ENCODE measurements at places on chromosomes 7 and 10.

- no peak for DNase-seq
These were observed 2.1 kb downstream of the CLDN15 start for GRCh38 chr7:101235522-101235921.

DNA sequence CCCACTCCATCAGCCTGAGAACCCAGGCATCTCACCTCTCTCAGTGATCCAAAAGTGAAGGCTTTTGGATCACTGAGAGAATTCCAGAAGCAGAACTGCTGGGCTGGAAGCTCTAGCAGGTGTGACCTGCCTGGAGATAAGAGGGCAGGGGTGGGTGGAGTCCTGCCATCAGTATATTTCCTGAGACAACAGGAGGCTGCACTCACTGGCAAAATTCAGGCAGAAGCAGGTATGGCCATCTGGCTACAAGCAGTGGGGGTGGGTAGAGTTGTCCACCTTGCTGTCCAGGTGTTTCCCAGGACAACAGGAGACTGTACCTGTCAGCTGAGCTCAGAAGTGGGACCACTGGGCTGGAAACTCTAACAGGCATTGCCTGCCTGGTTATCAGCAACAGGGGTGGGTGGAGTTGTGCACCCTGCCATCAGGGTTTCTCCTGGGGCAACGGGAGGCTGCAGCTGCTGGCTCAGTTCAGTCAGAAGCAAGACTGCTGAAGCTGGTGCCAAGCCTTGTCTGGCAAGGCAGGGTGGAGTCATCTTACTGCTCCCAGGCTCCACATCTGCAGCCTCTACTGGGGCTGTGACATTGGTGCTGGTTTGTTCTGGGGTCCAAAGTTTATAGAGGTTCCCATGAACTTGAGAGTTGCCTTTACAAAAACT lies 47.2 kb upstream of the SFTPD start:
- DNase-seq = no peak

DNA sequence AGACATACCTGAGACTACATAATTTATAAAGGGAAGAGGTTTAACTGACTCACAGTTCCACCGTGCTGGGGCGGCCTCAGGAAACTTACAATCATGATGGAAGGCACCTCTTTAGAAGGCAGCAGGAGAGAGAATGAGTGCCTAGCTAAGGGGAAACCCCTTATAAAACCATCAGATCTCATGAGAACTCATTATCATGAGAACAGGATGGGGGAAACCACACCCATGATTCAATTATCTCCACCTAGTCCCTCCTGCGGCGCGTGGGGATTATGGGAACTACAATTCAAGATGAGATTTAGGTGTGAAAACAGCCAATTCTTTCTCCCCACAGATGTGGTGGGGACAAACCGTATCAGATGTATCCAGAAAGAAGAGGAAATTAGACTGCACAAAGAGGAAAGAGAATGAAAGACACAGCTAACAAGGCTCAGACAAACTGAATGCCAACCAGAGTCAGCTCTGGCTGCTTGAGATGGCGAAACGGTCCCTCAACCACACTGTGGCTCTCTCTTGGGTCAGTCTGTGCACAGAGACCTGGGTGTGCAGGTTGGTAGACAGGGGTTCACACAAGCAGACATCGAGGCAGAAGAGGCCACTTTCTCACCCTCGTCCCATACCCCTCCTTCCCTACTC lies 375.6 kb downstream of the SFMBT2 start:
- no peak for DNase-seq

GRCh38 chr7:69738396-69738951 lies 140.2 kb downstream of the AUTS2 start:
- no peak for DNase-seq

DNA sequence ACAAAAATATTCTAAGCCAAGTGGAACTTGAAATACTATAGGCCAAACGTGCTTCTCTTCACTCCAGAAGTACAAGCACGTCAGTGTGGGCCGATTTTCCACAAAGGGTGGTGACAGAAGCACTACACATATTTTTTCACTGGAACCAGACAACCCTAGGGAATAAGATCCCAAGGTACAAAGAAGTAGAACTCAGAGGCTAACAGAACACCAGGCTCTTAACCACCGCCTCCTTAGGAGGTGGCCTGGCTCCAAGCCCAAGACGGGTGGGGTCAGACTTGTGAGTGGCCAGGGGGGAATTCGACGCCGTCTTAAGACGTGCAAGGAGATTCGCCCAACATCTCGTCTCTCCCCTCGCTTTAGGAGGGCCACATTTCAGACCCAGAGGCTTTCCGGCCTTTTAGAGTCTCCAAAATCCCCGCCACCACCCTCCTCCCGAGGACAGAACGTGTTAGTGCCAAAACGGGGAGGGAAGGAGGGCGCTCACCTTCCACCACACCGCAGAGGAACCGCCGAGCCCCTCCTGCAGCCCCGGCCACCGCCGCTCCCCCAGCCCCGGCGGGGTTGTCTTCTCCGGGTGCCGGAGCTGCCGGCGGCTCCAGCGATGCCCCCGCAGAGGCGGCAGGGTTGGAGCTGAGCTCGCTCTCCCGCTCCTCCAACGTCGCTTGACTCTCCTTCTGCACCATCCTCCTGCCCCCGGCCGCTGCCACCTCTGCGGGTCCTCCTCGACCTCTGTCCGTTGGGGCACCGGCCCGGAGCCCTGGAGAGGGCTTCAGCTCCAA lies 716 bp downstream of the OGA start:
- DNase-seq = peak; percentile 95

DNA sequence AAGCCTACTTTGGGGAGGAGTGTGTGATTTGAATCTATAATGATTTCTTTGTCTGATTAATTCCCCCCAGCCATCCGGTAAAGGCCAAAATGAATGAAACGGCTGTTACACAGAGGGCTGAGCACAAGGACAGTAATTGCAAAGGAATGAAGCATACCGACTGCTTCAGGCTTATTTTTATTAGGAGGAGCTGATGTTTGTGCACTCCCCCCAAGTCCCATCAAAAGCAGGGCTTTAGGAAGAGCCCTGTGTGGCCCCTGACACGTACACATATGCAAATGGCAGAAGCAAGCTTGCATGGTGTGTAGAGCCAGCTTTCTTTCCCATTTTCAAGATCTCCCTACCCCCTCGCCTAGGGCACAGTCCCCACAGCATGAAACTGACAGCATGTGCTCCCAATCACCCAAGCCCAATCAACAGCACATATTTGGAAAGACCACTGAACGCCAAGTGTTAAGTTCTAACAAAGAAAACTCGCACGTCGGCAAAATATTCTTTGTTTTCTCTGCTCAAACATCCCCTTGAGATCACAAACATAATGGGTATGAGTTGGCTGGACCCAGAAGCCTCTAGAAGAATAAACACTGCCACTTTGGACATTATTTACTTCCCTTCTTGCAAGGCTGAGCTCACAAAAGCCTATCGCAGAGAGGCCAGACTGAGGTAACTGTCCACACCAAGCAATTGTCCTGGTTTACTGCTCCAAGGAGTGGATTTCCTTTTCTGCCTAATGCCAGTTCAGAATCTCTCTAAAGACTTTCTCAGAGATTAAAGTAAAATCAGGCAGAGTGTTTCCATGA lies 143.0 kb downstream of the CUBN start:
- DNase-seq = no peak

DNA sequence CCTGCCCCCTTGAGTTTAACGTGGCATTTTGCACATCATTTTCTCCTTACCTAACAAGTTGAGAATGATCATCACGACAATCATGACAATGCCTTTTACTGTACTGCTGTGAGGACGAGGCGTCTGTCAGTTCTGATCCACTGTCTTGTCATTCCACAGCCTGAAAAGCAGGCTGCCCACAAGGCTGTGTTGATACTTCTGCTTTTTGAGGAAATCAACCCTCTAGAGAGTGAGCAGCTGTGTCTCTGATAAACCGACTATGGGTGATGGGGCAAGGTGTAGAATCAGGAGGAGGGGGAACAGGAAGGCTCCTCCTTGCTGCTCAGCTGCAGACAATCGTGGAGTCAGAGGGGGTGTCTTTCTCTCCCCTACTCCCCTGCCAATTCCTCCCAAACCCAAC lies 30.6 kb upstream of the C10orf120 start:
- no peak for DNase-seq

- DNase-seq = no peak
These were observed 98.8 kb downstream of the HECW1 start for GRCh38 chr7:43211286-43211685.

DNA sequence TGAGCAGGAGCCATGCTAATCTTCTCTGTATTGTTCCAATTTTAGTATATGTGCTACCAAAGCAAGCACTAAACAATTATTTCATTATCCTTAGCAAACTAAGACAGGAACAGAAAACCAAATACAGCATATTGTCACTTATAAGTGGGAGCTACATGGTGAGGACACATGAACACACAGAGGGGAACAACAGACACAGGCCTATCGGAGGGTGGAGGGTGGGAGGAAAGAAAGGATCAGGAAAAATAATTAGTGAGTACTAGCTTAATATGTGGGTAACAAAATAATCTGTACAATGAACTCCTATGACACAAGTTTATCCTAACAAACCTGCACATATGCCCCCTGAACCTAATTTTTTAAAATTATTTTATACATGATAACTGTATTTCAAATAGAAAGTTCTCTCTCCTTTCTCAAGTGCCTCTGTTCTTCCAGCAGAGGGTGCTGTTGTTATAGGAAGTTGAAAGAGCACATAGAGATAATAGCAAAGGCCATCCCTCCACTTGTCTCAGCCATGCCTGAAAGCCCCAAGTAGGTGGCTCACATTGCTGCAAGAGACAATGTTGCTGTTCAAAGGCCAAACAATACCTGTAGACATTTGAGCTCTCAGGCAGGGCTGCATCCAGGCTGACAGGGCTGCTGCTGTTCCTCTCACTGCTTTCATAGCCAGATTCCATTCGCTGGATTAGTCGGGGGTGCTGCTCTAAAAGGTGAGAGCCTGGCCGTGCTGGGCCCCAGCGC lies 33.4 kb upstream of the PPP3CB start:
- DNase-seq = no peak

DNA sequence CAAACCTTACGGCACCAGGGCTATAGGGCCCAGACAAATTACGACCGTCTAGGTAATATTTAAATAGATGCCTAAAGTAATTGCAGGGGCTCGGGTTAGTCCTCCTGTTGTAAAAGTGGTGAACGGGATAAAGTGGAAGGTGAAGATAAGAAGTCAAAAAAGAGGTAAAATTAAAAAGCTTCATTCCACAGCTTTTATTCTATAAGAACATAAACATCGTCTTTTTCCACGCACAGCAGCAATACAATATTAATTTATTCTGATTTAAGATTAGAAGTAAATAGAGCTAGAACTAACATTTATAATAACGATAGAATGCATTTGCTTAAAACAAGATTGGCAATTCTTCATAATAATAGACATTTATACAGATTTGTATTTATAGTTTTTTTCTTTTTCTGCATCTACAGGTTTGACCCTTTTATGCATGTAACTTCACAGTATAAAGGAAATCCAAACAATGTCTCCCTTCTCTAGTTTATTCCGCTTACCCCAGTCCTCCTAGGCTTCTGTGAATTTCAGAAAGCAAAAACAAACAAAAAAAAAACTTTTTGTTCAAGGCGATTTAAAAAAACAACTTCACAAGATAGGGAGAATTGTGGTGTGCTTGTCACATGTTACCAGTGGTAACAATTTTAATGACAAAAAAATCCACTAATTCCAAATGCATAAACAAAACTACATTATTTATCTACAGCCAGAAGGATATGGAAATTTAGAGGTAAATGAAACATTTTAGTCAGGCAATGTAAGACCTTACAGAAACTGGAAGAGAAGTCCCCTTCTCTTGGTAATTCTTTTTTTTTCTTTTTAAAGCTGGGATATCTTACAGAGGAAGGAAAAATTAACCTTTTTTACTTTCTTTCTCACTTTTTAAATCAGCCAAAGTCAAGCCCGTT lies 3.4 kb downstream of the HOXA10 start:
- no peak for DNase-seq

DNA sequence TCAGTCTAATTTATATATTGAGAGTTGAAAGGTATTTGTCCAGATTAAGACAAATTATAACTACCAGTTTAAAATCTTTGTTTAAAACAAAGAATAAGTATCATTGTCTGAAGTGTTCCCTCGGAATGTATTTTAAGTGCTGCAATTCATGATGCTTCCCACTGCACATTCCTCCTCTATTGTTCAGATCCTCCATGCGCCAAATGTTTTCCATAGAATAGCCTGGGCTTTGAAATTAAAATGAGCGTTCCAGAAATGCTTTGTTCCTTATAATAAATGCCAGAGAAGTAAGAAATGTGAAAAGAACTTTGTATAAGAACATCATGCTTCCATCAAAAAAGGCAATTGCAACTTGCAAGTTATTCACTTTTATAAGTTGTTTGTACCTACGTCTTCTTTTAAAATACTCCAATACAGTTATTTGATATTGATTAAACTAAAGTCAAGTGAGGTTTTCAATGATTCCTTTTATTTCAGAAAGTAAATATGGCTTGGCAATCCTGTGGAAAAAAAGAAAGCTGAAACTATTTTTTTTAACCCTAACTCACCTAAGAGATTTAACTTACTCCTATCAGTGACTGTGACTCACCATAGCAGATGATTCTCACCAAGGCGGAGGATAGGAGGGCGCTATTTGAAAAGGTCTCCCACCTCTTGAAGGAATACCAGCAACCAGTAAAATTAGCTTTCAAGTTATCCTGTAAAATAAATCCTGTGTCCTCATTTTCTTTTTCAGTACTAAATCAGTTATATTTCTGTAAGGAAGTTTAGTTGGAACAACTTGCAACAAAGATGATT lies 85.8 kb downstream of the CTNNA3 start:
- no peak for DNase-seq

- no peak for DNase-seq
These were observed 2.6 kb upstream of the TNS3 start for GRCh38 chr7:47584536-47584895.

DNA sequence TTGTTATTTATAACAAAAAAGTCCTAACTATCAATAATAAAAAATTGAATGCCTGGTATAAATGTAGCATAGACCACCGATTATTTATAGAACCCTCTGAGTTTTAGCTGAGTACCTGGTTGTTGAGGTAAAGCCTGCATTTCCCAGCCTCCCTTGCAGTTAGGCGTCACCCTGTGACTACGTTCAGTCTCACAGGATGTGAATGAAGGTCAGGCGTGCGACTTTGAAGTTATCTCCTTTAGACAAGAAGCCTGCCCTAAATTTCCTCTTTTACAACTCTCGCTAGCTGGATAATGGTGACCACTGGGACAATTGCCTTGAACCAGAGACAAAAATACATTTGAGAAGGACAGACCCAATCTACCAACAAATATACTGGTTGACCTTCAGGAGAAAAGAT lies 67.5 kb upstream of the TES start:
- no peak for DNase-seq

DNA sequence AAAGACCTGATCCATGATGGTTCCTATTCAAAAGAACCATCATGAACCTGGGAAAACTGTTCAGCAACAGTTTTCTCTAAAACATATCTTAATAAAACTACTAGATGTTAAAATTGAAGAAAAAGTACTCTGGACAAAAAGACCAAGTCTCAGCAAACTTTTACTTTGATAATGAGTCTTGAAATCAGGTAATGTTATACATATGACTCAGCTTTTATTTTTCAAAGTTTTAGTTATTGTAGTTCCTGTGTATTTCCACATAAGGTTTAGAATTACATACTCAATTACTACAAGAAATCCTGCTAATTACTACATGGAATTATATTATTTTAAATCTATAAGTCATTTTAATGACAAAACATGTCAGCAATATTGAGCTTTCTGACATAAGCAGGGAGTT lies 42.2 kb downstream of the ZNF33B start:
- no peak for DNase-seq

GRCh38 chr10:28254290-28254985 lies 48.4 kb downstream of the MPP7 start:
- no peak for DNase-seq

Measured in Right ventricle myocardium superior (tissue), 1 donor.